K562 (cell line): ENCODE measurements at places on chromosomes 6 and 20.

DNA sequence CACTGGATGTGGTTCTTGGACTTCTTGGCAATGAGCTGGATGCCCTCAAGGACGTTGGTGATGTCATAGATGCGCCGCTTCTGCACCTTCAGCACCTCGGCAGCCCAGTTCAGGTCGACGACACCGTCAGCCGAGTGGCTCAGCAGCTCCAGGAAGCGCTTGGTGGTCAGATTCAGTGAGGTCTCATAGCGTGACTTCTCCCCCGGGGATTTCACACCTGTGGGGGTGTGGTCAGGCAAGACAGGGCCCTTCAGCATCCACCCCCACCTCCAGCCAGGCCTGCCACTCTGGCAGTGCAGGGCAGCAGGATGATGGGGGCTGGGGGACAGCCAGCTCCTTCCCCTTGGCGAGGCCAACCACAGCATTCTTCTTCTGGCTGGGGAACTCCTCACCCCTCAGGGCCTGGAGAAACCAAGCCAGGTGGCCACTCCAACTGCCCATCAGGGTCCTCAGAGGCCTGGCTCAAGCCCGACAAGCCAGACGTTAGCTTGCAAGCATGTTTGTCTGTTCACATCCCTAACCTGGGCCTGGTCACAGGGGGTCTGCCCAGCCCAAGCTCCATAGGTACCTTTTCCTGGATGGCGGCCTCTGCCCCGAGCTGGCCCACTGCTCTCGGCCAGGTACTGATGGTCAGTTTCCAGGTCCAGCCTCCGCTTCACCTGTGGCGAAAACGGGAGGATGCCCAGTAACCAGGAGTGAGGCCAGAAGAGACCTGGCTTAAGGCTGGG lies 5.7 kb upstream of the NECAB3 start:
- DNase-seq: no peak

DNA sequence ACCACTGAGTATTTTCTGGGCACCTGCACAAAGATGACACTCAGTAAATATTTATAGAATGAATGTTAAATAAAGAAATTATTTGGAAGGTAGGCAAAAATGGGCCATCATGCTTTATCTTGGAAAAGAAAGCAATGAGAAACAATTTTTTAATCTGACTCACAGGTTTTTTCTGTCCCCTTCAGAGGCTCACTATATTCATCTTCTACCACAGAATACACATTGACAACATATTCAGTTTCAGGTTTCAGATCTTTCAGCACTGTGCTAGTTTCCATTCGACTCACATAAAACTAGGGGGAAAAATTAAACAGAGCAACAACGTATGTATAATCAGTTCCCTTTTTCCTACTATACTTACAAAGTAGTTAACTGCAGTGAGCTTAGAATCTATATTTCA lies 58.3 kb downstream of the COL12A1 start:
- no peak for DNase-seq

- DNase-seq: peak; percentile 20
Observed at GRCh38 chr6:108518714-108519576, 41.8 kb upstream of the FOXO3 start.

GRCh38 chr6:24500683-24501082 lies 5.9 kb downstream of the ALDH5A1 start:
- no peak for DNase-seq

GRCh38 chr20:10419550-10420133 lies 14.4 kb downstream of the MKKS start:
- DNase-seq: no peak

- no peak for DNase-seq
Observed at GRCh38 chr6:160895562-160895961, 96.0 kb upstream of the MAP3K4 start.

- no peak for DNase-seq
Observed at GRCh38 chr6:128252341-128253176, 267.8 kb downstream of the PTPRK start.

DNA sequence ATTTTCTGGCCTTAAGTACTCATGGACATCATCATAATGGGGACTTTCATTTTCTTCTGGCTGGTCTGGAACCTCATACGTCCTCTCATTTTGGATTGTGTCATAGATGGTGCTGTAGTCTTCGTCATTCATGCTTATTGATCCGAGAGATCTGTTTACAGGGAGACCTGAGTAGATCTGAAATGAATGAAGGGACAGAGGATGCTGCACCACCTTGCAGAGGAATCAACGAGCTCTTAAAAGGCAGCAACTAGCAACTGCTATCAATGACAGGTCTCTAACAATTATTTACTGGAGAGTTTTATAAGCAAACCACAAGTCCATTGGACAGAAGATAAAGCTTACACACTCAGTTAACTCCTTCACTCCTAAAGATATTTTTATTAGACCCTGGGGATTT lies 49.7 kb upstream of the ENPP4 start:
- DNase-seq: no peak
